Urinary bladder (tissue), 4 donors: ENCODE measurements at places on chromosomes 4 and X. TPM values are rescaled to one million over a fixed set of nuclear protein-coding genes. Genes with fewer than 3 reads are reported as not detected.

- DNase-seq, result no peak
Measured at GRCh38 chr4:153467897-153468262, 1.7 kb downstream of the TMEM131L start.

DNA sequence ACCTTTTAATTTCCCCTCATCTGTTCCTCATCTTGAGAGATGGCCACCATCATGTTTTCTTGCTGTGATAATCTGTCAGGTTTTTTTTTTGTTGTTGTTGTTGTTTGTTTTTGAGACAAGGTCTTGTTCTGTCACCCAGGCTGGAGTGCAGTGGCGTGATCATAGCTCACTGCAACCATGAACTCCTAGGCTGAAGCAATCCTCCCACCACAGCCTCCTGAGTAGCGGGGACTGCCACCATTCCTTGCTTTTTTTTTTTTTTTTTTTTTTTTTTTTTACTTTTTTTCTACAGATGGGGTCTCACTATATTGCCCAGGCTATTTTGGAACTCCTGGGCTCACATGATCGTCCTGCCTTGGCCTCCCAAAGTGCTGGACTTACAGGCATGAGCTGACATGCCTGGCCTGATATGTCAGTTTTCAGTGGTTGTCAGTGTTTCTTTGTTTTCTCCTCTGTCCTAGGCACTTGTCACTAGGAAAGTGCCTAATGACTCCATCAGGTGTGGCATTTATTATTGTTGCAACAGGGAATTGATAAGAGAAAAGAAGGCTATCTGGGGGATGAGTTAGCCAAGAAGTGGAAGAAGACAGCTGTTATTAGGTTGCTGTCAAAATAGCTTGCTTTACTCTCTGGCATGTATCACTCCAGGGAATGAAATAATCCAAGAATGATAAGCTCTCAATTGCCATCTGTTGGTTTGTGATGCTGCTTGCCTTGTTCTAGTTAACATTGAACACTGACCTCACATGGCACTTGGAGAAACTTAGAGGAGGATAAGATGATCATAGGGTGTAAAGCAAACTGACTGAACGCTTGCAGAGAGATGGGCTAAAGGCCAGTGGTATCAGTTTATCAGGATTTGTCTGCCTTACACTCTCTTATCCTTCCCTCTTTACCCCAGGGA is 41.7 kb downstream of the TMEM164 start:
- DNase-seq, result no peak

- DNase-seq, result no peak
Measured at GRCh38 chr4:110612631-110613269, 10.1 kb downstream of the PITX2 start.

Gene FRG2
- not detected for total RNA-seq
